ENCODE measurements at places on chromosomes 3 and 15. TPM values are rescaled to one million over a fixed set of nuclear protein-coding genes. Genes with fewer than 3 reads are reported as not detected.

The IGDCC3 gene
- total RNA-seq = 0.16 TPM

The MYO5C gene
- 2.9 TPM for total RNA-seq

The RFC4 gene
- 9.6 TPM for total RNA-seq

The NANOGP8 gene
- total RNA-seq = not detected

The SMCO1 gene
- 73.0 TPM for total RNA-seq

The SPSB4 gene
- 11.2 TPM for total RNA-seq

The DISP2 gene
- 3.0 TPM for total RNA-seq

The MELTF gene
- 9.6 TPM for total RNA-seq

The TRIM71 gene
- total RNA-seq = not detected

The HCLS1 gene
- 8.7 TPM for total RNA-seq

The SECISBP2L gene
- 39.3 TPM for total RNA-seq

The SLC2A2 gene
- not detected for total RNA-seq

The SLC28A2 gene
- not detected for total RNA-seq

Measured in left ventricle myocardium inferior (tissue), 1 donor.